ENCODE measurements at places on chromosomes 13 and 19.

GRCh38 chr19:37160153-37160552 lies 12.3 kb downstream of the ZNF585A start:
- no peak for DNase-seq

DNA sequence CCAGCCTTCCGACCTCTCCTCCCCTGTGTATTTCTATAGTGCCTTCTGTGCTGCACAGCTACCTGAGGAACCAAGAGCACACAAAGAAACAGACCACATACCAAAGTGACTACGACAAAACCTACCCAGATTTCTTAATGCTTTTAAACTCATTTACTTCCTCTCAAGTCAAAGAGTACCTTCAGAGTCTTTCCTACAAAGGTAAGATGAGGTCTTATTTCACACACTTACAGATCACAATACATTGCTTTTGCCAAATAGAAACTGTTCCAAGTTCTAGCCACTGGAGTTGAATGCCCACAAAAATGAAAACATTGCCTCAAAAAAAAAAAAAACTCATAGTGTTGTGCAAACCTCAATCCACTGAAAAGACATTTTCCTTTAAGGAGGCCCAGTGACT lies 36.4 kb downstream of the TEX26 start:
- DNase-seq = no peak

GRCh38 chr13:29953542-29953941 lies 103.1 kb upstream of the UBL3 start:
- no peak for DNase-seq

GRCh38 chr19:46904114-46905060 lies 43.6 kb downstream of the ARHGAP35 start:
- DNase-seq = no peak

- DNase-seq = no peak
Measured at GRCh38 chr13:41693434-41693833, 236.1 kb downstream of the RGCC start.

GRCh38 chr13:107065036-107065435 lies 497.1 kb upstream of the ARGLU1 start:
- no peak for DNase-seq

- no peak for DNase-seq
Measured at GRCh38 chr19:50796128-50796633, 6.0 kb downstream of the ACP4 start.

- no peak for DNase-seq
Measured at GRCh38 chr19:2661615-2662014, 40.9 kb downstream of the GNG7 start.

- no peak for DNase-seq
Measured at GRCh38 chr13:69619651-69620050, 488.0 kb upstream of the ATXN8OS start.

GRCh38 chr13:101416181-101417042 lies at the start of gene NALCN:
NALCN (minus strand) TSS chr13:101416508; CDS start chr13:101399126, 17,382 bp downstream.
- DNase-seq = no peak

DNA sequence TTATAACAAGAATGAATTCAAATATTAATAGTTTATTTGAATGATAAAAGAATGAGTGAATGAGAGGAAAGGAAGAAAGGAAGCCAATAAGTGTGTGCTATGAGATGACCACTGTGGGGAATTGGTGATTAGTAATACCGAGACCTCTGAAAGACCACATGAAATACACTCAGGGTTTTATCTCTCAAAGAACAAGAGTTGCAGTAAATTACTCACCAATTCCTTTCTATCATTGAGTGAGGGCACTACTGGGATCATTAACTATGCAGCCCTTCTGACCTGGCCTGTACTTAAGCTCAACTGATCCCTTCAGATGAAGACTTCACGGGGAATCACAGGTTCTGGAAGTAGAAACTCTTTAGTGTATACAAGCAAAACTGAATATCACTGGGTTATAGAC lies 1636.1 kb downstream of the SLITRK5 start:
- no peak for DNase-seq

Measured in CD4-positive, alpha-beta T cell treated with Interleukin-4 for 1 hour (primary cell).